Hepatic stellate cell (primary cell): ENCODE measurements at places on chromosomes 7 and 10.

DNA sequence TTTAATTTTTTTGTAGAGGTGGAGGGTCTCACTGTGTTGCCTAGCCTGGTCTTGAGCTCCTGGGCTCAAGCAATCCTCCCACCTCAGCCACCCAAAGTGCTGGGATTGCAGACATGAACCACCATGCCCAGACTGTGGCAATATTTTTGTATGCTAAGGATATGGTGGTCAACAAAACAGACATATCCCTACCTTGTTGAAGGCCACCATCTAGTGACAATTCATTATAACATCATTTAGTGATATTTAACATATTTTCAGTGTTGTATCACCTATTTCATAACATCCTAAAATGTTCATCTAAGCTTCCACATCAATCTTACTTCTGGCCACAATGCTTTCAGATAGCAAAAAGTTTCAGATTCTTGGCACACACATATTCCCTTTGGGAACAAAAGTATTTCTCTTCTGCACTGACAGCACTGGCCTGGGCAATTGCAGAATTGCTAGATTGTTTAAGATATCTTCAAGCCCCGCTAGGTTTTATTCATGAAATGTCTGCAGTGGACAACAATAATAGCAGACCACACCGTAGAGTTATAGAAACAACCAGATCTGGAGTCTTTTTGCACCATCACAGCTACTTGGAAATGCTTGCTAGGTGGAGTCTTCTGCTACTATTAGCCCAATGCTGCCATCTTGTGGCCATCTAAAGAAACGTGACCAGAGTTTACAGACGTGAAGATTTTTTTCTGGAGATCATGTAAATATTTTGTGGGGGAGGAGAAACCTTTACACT, 58.4 kb downstream of the DNAJC12 start:
- peak; percentile 57 for DNase-seq

DNA sequence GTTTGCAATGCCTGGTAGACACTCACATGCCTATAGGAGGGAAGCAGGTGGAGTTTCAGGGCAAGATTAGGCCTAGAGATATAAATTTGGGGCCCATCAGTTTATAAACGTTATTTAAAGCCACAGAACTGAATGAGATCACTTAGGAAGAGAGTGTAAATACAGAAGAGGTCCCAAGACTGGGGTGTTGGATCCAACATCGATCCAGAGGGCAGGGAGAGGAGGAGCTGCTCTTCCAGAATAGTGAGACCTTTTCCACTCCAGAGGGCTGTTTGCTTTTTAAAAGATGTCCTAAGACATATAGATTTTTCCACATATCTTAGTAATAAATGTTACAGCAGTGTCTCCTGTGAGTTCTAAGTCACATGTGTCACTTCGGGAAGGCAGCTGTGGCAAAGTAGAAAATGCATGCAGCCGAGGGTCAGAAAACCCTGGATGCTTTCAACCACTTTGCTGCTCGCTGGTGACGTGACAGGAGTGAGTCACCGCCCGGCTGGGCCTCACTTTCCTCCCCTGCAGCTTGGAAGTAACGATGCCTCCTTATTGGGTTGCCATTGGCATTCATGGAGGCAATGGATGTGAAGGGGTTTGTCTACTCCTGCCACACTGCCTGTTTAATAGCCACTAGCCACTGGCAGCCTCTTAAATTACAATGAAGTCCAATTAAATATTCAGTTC, 95.4 kb downstream of the TRIL start:
- no peak for DNase-seq

GRCh38 chr7:94382132-94382531, 12.6 kb upstream of the COL1A2 start:
- DNase-seq = no peak

DNA sequence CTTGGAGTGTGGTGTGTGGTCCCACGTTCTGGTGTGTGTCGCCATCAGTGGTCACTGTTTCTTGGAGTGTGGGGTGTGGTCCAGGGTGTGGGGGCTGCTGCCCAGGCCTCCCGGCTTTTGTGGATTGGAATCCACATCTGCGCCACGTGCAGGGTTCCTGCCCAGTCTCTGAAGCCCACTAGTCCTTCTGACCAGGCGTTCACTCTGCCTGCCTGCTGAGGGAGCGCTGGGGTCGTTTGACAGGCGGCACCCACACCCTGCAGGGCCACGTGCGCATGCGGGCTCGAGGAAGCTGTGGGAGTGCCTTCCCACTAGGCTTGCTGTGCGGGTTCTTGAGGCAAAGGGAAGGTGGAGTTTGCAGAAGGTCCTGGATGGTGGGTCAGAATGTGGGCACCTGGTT, 51.4 kb downstream of the INPP5A start:
- no peak for DNase-seq
